ENCODE measurements at places on chromosomes 1 and 21. TPM values are rescaled to one million over a fixed set of nuclear protein-coding genes. Genes with fewer than 3 reads are reported as not detected.

Gene SH2D1B
- total RNA-seq = not detected

Gene ACTN2
- 1,486 TPM for total RNA-seq

Gene UTS2
- total RNA-seq = not detected

Gene SLC44A3
- total RNA-seq = 9.5 TPM

Gene ZNF683
- total RNA-seq = not detected

DNA sequence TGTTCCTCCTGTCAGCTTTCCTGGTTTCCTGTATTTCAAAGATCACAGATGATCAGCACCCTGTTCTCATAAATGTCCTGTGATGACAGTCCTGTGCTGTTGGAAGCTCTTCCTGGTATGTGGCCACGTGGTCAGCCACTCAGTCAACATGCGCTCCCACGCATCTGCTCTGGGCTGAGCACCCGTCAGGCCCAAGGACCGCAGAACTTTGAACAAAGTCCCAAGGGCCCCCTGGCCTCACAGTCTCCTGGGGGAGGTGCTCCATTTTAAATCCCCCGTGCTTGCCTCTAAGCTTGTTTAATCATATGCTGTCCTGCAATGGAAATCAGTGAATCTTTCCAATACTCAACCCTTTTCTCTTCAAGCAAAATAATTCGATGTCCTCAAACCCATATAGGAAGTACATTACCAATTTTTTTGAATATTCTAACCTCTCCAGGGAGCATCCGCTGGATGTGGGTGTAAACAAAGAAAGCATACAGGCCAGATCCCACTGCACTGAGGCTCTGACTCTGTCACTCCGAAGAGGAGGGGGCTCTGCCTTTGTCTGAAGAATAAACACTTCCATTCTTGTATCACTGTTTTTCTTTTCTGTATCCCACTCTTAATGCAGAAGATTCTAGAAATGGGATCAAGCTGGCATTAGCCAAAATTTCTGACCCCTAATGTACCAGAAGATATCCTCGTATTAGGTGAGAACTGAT, 250.3 kb downstream of the SDCCAG8 start:
- H3K27me3 ChIP-seq = no peaks in the 10 kb centered on the region
- H3K4me1 ChIP-seq = no peaks in the 10 kb centered on the region
- H3K27ac ChIP-seq = no peak overlapping the region
- H3K36me3 ChIP-seq = peaks cover 18% of the 10 kb centered on the region
- DNase-seq = no peak

DNA sequence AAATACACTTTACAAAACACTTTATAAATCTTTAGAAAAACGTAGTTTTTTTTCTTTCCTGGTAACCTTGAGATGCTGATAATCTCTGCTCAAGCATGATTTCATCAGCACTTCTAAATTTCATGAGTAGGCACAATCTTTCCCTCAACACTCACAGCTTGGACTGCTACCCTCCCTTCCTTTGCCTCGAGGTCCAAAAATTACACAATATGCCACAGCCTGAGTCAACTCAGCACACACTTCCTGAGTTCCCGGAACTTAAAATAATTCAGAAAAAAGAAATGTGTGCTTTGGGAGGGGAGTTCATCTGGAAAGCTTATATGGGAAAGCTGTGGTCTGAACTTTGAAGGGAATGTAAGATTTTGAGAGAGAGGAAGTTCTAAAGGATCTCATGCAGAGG, 5.9 kb downstream of the CLCA2 start:
- peak overlapping the region; percentile 57 for H3K27ac ChIP-seq
- no peaks in the 10 kb centered on the region for H3K36me3 ChIP-seq
- peaks cover 13% of the 10 kb centered on the region for H3K4me1 ChIP-seq
- H3K27me3 ChIP-seq = no peaks in the 10 kb centered on the region
- no peak overlapping the region for H3K4me3 ChIP-seq

- DNase-seq = no peak
- no peaks in the 10 kb centered on the region for H3K27me3 ChIP-seq
- no peak overlapping the region for H3K4me3 ChIP-seq
- H3K4me1 ChIP-seq = no peaks in the 10 kb centered on the region
Measured at GRCh38 chr1:248752161-248753028, 3.2 kb downstream of the LYPD8 start.

DNA sequence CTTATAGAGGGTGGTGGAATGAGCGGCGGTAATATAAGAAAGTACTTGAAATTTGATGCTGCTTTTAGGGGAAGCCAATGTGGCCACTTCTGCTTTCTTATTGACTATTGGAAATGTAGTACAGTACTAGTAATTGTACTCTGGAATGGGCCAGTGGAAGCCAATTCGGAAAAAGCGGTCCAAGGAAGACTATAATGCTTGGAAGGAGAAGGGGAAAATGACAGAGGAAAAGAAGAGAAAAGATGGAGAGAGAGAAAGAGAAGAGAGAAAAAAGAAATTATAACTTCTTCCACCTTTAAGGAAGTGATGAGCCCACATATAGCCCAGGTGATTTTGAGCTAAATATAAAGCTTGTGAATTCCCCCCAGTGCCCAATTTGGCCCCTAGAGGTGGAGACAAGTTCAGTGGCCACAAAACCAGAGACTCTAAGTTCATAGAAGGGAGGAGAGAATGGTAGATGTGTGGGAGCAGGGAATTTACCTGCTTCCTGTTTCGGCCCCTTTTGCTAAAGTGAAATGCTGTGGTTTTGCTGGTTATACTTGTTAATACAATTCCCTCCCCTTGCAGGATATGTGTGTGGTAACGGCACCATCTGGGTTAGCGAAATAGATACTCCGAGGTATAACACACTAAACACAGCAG, 35.7 kb upstream of the DUSP10 start:
- H3K36me3 ChIP-seq = no peaks in the 10 kb centered on the region
- no peak overlapping the region for H3K4me3 ChIP-seq
- no peak overlapping the region for H3K27ac ChIP-seq
- H3K27me3 ChIP-seq = no peaks in the 10 kb centered on the region

GRCh38 chr1:228734881-228735801, at the start of gene RHOU:
Gene RHOU (plus strand): TSS chr1:228735479. CDS start chr1:228735743, 264 bp downstream.
- DNase-seq = peak; percentile 71
- peak within 1 kb of the TSS; percentile 86 for H3K27ac ChIP-seq
- peak within 1 kb of the TSS; percentile 79 for H3K4me3 ChIP-seq
- no peaks in the 10 kb centered on the region for H3K36me3 ChIP-seq

- no peaks in the 10 kb centered on the region for H3K27me3 ChIP-seq
- H3K27ac ChIP-seq = no peak overlapping the region
Measured at GRCh38 chr1:9230869-9231533, 3.6 kb upstream of the H6PD start.

GRCh38 chr1:227789084-227790033, 26.1 kb upstream of the PRSS38 start:
- peaks cover 37% of the 10 kb centered on the region for H3K4me1 ChIP-seq
- H3K4me3 ChIP-seq = no peak overlapping the region
- no peaks in the 10 kb centered on the region for H3K36me3 ChIP-seq
- DNase-seq = peak; percentile 58
- peak overlapping the region; percentile 66 for H3K27ac ChIP-seq

- no peak for DNase-seq
- no peaks in the 10 kb centered on the region for H3K4me1 ChIP-seq
- no peaks in the 10 kb centered on the region for H3K36me3 ChIP-seq
- H3K27me3 ChIP-seq = no peaks in the 10 kb centered on the region
Measured at GRCh38 chr1:217004776-217005436, 281.7 kb upstream of the ESRRG start.

DNA sequence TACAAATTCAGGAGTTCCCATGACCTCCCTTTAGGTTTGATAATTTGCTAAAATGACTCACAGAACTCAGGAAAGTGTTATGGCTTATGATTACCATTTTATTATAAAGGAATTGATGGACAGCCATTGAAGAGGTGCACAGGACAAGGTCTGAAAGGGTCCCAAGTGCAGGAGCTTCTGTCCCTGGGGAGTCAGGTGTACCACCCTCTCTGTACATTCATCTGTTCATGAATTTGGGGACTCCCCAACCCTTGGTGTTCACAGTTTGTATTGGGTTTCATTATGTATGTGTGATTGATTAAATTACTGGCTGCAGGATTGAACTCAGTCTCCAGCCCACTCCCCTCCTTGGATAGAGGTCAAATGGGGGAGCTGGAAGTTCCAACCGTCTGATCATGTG, 10.8 kb upstream of the IL10RB start:
- peaks cover 80% of the 10 kb centered on the region for H3K36me3 ChIP-seq
- H3K27ac ChIP-seq = no peak overlapping the region
- H3K4me3 ChIP-seq = no peak overlapping the region
- H3K4me1 ChIP-seq = no peaks in the 10 kb centered on the region
- no peaks in the 10 kb centered on the region for H3K27me3 ChIP-seq
